NCI-H748 treated with DMSO at 0.1 percent for 48 hours (cell line): ENCODE measurements at places on chromosomes 2 and 18.
A peak's percentile ranks its signal among the peaks of the same experiment; 100 is the strongest.

DNA sequence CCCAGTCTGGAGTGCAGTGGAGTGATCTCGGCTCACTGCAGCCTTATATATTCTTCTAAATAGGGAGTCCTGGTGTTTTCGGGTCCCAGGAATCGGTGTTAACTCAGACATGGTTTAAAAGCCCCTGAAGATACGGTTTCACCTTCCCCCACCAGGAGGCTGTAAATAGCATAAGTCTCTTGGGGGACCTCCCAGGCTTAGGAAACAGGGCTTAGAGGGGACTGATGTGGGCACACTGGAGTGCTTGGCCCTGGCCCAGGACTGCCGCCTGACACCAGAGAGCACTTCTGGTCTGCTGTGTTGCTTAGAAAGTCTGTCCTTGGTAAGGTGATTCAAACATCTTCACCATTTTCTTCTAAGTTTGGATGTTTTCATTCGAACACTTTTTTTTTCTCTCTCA lies 39.7 kb upstream of the MAP4K4 start:
- DNase-seq = no peak

DNA sequence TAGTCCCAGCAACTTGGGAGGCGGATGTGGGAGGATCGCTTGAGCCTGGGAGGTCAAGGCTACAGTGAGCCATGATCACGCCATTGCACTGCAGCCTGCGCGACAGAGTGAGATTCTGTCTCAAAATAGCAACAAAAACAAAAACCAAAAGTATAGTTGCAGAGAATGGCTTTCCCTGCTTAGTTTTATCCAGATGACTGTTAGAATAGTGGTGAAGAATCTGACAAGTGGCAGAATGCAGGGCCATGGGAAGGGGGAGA lies 53.8 kb downstream of the NEDD4L start:
- DNase-seq = no peak

DNA sequence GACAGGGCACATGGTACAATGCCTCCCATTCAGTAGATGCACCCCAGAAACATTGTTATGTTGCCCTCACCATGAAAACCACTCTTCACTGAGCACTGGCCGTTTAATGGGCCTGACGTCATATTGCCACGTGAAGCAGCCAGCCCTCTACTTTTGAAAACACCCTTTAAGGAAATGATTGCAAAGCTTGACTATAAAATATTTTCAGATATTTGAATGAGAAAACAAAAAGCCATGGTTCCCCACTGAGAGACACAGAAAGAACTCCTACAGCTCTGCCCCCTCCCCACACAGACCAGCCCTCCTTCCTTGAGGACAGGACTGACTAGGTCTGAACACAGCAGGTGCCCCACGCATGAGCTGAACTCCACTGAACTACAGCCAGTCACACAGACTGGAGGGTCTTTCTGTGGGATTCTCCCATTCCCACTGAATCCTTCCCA lies 349.1 kb downstream of the ANAPC1 start:
- DNase-seq = no peak

GRCh38 chr18:49011291-49011746 lies 60.6 kb upstream of the SMAD7 start:
- DNase-seq = no peak

DNA sequence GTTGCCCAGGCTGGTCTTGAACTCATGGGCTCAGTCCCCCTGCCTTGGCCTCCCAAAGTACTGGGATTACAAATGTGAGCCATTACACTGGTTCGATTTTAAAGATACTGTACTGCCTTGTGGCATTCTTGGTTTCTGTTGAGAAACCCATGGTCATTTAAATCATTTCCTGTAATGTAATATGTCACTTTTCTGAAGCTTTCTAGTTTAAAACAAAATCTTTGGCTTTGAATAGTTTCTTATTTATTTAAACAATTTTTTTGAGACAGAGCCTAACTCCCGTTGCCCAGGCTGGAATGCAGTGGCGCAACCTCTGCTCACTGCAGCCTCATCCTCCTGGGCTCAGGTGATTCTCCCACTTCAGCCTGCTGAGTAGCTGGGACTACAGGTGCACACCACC lies 8.9 kb downstream of the ZNF512 start:
- no peak for DNase-seq

DNA sequence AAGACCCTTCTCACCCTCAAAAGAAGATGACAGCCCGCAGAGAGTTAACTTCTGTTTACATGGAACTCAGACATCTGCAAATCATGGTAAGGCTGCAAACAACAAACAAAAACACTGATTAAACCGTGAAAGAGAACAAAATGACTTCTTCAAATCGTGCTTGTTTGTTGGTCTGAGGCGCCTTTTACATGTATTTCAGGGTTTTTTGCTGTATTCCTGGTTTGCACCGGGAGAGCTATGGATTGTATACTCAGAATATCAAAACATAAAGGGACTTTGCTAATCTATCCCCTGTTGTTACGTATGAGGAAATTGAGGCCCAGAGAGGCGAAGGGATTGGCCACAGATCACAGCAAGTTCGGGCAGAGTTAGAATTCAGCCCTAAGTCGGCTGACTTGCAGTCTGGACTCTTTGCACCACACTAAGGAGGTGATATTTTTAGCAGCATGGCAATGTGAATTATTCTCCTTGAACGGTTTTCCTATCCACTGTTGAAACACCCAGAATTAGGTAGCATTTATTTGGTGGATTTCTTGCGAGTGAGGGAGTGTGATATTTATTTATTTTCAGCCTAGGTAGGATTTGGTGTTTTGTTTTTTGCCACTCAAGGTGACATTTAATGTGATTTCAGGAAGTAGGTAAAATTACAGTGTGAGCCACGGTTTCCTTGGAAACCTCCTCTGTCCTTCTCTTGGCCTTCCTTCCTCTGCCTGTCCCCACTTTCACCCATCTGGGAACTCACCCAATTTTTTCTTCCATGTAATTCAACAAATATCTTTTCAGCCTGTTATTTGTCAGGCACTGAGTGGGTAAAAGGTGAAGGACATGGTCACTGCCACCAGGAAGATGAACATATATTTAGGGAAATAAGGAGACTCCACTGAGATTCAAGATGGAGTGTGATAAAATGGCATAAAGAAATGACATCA lies 980 bp upstream of the PDE6D start:
- peak; percentile 41 for DNase-seq

- no peak for DNase-seq
Observed at GRCh38 chr2:108922141-108922915, 66.7 kb downstream of the EDAR start.

GRCh38 chr2:128041561-128041960 lies 13.7 kb upstream of the SAP130 start:
- no peak for DNase-seq

- no peak for DNase-seq
Observed at GRCh38 chr2:83017366-83018090, 1441.6 kb downstream of the SUCLG1 start.

DNA sequence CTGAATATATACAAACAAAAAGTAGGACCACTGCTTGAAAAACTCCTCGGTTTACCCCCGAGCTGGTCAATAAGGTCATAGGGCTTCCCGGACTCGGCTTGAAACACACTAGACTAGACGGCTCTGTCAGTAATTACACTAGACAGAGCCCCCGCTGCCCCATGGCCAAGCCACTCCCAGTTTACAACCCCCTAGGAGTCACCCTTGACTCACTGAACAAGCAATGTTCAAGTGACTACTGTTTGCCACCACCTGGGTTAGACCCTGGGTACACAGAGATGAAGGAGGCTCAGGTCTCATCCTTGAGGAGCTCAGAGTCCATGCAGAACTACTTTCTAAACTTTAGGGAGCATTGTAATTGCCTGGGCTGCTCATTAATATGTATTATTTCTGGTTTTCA lies 13.7 kb upstream of the PRELID3A start:
- DNase-seq = no peak

DNA sequence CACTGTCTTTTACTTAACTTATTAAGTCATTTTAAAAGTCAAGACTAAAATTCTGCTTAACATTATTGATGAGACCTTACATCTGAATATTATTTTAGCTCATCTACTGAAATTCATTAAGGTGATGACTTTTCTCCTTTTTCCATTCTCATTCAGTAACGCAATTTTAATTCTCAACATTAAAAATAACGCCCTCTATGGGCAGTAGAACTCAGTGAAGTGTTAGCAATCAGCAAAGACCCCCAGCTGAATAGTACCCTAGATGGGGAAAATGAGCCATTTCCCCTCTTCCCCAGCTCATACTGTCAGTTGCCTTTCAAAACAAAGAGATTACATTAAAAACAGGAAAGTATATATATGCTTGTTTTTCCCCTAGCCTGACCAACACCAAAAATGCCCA lies 203.3 kb downstream of the NR4A2 start:
- DNase-seq = no peak

DNA sequence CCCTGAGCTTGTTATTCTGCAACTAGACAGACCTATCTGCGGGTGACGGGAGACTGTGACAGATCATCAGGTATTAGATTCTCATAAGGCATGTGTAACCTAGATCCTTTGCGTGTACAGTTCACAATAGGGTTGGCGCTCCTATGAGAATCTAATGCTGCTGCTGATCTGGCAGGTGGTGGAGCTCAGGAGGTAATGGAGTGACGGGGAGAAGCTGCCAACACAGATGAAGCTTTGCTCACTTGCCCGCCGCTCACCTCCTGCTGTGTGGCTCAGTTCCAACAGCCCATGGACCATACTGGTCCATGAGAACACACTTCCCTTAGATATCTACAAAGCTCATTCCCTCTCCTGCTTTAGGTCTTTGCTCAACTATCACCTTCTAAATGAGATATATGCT lies 198.2 kb upstream of the SMAD7 start:
- DNase-seq = no peak

DNA sequence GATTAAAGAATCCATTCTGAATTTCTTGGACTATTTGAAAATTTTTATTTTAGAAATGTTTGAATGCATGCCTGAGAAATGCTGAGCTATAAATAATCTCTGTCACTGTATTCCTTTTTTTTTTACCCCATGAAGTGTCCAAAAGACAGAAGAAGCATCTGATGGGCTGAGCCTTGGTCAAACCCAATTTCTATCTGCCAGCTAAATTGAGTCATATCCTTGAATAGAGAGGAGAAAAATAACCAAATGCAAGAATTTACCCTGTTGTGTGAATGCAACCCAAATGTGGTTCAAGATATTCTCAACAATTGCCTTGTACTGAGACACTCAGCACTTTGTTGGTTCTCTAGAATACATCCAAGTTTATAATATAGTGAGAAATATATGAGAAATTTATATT lies 223.5 kb downstream of the UBE2E3 start:
- no peak for DNase-seq

- peak; percentile 31 for DNase-seq
Observed at GRCh38 chr2:104052356-104052755, 801.6 kb upstream of the POU3F3 start.

DNA sequence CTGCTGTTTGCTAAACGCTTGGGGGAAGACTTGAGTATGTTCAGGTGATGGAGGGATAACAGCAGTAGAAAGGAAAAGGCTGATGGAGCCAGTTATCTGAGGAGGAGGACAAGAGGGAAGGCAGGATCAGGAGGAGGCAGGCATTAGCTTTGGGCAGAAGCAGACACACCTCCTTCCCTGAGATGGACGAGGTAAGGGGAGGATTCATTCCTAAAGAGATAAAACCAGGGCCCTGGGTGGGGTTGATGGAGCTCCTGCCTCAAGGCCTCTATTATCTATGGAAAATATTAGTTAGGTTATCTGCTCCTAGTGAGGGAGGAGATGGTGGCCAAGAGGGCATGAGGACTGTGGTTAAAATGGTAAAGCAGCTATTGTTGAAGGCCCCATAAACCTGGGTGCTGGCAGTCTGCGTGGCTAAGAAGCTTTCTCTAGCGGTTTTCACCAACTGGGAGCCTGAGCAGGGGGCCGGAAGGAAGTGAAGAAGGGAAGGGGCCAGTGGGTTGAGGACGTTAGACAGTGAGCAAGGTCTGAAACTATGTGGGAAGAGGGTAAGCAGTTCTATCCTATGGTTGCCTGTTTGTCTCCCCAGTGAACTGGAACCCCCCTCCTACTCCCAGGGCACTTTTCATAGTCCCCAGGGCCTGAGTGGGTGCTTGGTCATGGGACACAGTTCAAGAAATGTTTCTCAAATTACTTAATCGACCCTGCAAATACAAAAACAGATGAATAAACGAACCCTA lies 56.6 kb upstream of the HK2 start:
- DNase-seq = no peak

DNA sequence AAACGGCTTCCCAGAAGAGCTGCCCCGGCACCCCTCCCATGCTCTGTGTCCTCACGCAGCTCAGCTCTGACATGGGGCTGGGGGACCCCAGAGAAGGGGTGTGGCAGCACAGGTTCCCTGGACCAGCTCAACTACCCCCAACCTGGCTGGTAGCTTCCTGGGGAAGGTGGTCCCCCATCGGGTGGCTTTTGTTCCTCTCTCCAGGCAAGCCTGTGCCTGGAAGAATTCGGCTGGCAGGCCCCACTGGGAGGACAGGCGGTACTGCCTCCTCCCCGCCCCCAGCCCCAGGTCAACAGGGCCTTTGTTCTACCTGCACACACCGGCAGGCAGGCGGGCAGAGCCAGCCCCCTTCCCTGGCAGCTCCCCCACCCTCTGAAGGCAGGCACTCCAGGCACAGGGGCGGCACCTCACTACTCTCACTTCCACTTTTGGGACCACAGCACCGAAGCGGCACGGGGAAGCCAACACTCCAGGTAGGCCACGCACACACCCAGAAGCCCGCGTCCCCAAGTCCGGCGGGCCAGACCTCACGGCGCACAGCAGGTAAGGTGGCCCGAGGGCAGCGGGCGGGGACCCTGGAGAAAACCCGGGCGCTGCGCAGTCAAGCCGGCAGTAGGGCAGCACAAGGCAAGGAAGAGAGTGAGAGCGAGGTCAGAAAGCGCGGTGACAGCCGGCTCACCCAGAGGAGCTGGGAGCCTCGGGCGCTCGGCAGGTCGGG lies 1.3 kb downstream of the HS6ST1 start:
- no peak for DNase-seq

- peak; percentile 3 for DNase-seq
Observed at GRCh38 chr18:11518788-11519685, 90.4 kb upstream of the SLC35G4 start.

DNA sequence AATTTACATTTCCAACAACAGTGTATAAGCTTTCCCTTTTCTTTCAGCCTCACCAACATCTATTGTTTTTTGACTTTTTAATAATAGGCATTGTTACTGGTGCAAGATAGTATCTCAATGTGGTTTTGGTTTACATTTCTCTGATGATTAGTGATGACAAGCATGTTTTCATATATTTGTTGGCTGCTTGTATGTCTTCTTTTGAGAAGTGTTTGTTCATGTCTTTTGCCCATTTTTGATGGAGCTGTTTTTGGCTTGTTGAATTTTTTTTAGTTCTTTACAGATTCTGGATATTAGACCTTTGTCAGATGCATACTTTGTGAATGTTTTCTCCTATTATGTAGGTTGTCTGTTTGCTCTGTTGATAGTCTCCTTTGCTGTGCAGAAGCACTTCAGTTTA lies 32.1 kb downstream of the PROKR1 start:
- no peak for DNase-seq

- no peak for DNase-seq
Observed at GRCh38 chr2:189553504-189554088, 27.0 kb downstream of the SLC40A1 start.

- peak; percentile 93 for DNase-seq
Observed at GRCh38 chr2:175461839-175462238, 280.3 kb upstream of the ATP5MC3 start.

DNA sequence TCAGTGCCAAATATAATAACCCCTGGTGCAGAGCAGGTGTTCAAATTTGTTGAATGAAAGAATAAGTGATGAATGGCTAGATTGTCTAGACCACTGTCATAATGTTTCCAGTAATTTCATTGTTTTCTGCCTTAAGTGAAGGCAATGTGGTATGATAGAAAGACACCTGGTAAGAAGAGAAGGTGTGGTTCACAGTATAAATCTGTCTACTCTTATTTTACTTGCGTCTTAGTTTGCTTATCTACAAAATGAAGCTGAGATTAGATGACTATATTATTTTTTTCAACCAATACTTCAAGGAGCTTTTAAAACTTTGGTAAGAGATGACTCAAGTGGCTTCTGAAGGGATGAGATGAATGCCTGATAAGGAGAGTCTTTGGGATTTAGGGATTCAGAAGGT lies 788.4 kb downstream of the EPHA4 start:
- DNase-seq = peak; percentile 84
